ENCODE measurements at places on chromosomes 2 and 18. TPM values are rescaled to one million over a fixed set of nuclear protein-coding genes. Genes with fewer than 3 reads are reported as not detected.

The PRKRA gene
- polyA plus RNA-seq = 83.5 TPM

The GALR1 gene
- 0.10 TPM for polyA plus RNA-seq

The GATA6 gene
- polyA plus RNA-seq = 49.5 TPM

The DTNB gene
- 32.5 TPM for polyA plus RNA-seq

The KYNU gene
- 0.90 TPM for polyA plus RNA-seq

The LBX2 gene
- polyA plus RNA-seq = 0.32 TPM

The MALL gene
- 50.2 TPM for polyA plus RNA-seq

The FAM228A gene
- polyA plus RNA-seq = 1.0 TPM

The GCKR gene
- polyA plus RNA-seq = 0.58 TPM

The FAM237A gene
- not detected for polyA plus RNA-seq

The NAB1 gene
- 84.0 TPM for polyA plus RNA-seq

The TRIB2 gene
- polyA plus RNA-seq = 81.9 TPM

The TMEM198 gene
- 2.4 TPM for polyA plus RNA-seq

The C2orf92 gene
- polyA plus RNA-seq = 24.6 TPM

The NXPH2 gene
- 0.67 TPM for polyA plus RNA-seq

The GALNT5 gene
- 6.5 TPM for polyA plus RNA-seq

The MAP3K19 gene
- 0.79 TPM for polyA plus RNA-seq

The ARPC2 gene
- 256 TPM for polyA plus RNA-seq

The TRIM54 gene
- 0.10 TPM for polyA plus RNA-seq

The CFC1 gene
- 6.3 TPM for polyA plus RNA-seq

The CERKL gene
- 7.5 TPM for polyA plus RNA-seq

The CD207 gene
- 0.07 TPM for polyA plus RNA-seq

The TCF23 gene
- 0.08 TPM for polyA plus RNA-seq

The HOXD9 gene
- polyA plus RNA-seq = 0.83 TPM

The SLC19A3 gene
- polyA plus RNA-seq = 26.7 TPM

The CCDC88A gene
- 107 TPM for polyA plus RNA-seq

The STAT4 gene
- polyA plus RNA-seq = 9.1 TPM

The NCKAP5 gene
- 22.1 TPM for polyA plus RNA-seq

All from left lung (tissue), 14 donors.